Stimulated activated CD8-positive, alpha-beta memory T cell treated with anti-CD3 and anti-CD28 coated beads, Interleukin-7, amount 100 ng/mL, for 24 hours (primary cell): ENCODE measurements at places on chromosomes 11 and 22.
A peak's percentile ranks its signal among the peaks of the same experiment; 100 is the strongest.

- no peak for DNase-seq
Observed at GRCh38 chr22:36764060-36764459, 11.9 kb downstream of the IFT27 start.

DNA sequence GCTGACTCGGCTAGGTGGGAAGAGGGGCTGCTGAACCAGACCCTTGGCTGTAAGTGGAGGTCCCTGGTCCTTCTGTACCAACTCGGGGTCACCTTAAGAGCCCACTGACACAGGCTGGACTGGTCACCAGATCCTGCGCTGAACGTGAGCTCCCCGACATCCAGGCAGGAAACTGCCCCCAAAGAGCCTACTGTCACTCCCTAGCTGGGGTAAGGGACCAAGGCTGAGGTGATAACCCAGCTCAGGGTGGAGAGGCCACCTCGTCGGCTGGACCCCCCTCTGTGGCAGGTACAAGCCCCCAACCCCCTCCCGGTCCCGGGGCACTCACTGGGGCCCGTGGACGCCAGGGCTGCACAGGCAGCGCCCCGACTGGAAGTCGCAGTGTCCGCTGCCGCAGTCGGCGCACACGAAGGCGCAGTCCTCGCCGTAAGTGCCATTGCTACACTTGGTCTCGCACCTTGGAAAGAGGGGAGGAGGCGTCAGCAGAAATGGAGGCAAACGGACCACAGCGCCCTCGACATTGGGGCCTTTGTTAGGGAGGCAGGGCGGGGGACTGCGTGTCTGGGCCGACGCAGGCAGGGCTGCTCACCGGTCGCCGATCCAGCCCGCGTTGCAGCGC, 7.4 kb downstream of the SCARF2 start:
- DNase-seq = no peak

DNA sequence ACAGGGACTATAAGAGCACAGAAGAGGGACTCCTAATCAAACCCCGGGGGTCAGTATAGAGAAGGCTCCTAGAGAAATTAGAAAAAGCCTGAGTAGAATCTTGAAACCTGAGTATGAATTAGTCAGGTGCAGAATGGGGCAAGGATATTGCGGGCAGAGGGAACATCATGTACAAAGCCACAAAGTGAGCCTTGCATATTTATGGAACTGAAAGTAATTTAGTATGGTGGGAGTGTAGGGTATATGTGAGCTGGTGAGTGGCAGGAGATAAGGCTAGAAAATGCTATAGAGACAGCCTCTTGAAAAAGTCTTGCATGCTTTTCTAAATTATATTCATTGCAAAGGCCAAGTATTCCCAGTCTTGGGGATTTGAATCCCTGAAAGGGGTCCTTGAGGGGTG, 93.7 kb downstream of the STIM1 start:
- DNase-seq = no peak

DNA sequence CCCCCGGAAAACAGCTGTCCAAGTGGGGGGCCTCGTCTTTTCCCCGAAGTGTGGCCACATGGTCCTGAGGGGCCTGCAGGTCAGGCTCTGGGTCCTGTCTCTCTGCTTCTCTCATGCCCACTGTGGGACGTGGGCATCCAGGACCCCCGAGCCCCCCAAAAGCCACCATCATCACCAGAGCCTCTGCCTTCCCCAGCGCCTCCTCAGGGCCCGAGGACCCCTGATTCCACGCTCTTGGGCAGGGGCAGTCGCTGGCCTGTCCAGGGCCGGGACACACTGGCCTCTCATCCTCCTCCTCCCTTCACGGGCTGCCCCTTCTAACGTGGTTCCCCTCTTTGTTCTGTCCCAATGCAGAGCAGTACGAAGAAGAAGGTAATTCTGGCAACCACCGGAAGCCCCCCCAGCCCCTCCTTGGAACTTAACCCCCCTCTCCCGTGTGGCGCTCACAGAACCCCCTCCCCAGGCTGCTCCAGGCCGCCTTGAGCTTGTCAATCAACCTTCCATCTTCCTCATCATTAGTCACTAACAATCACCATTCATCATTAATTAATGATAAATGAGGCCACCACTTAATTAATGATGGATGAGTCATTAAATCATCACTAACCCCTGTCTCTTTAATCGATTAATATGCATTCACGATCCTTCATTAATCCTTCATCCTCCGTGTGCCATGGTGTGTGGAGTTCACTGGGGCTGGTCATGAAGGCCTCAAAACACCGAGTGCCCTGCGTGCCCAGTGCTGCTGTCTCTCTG, 3.9 kb downstream of the TNNT3 start:
- DNase-seq = no peak

DNA sequence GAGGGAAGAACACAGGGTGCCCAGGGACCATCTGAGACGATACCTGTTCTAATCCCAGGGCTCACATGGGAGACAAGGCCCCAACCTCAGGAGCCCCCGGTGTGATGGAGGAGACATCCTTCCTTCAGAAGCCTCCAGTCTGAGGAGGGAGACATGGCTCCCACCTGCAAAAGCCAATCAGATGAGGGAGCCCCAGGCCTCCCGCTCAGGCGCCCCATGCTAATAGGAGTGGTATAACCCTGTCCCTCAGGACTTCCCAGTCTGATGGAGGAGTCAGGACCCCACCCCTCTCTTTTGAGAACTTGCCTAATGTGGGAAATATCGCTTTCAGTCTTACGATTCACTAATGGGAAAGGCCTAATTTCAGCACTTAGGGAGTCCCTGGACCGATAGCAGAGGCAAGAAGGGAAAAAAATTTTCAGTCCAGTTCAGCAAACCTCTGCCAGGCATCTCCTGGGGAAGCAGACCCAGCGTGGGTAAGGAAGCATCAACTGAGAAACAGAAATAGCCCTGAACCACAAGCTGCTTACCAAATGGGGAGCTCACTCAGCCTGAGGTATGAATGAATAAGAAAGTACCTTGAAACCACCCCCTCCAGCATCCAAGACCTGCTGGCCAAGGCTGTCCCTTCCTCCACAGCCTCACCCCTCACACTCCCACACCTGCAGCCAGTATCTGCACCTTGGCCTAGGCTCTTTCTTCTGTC, 5.9 kb downstream of the ARRB1 start:
- DNase-seq = no peak

DNA sequence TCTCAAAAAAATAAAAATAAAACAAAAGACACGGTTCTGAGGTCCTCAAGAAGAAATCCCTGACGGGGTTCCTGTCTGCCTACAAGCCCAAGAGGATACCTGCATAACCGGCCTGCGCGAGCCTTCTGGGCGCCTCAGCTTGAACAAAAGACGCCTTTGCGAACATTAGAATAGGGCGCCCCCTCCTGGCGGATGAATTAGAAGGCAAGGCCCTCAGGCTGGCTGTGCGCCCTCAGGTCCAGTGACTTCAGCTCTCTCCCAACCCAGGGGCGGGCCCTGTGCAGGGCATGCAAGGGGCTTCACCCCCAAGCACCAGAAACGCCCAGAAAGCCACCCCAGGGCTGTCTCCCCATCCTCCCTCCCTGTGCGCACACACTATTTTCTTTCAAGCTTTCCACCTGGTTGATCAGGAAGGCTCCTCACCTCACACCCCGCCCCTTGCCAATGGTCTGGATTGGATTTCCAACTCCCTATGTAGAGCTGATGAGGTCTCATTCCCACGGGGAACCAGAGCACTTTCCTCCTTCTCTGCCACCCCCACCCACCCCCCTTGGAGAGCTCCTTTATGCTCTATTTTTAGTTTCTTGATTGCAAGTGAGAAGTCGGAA, 273.3 kb downstream of the BUD13 start:
- DNase-seq = peak; percentile 22

DNA sequence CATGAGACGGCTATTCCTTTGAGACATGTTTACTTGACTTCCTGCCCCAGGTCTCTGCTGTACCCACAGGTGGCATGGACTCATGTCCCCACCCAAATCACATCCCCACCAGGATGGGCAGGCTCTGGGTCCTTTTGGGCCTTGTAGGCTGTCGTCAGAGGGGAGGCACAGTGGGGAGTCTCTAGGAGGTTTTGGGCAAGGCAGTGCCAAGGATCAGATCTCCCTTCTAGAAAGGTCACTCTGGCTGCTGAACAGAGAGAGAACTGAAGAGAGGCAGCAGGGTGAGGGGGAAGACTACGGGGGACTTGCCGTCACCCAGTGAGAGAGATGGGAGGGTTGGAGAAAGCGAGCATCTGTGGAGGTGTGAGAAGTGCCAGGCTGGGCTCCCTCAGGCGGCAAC, 4.6 kb upstream of the KCNQ1OT1 start:
- no peak for DNase-seq

DNA sequence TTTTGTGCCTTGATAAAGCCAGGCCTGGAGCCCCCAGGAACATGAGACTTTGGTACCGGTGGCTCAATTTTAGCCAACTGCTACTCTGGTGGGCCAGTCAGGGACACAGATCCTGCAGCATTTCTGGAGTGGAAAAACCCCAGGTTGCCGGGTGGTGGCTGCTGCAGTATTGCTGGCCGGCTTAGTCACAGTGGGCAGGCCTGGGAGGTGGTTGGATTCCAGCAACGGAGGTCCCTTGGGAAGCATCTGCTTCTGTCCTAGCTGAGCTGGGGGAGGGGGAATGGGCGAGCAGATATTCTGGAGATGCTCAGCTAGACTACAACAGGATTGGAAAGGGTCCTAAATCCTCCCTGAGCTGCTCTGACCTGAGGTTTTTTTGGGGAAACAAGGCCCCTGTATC, 31.6 kb upstream of the ACCSL start:
- DNase-seq = no peak

DNA sequence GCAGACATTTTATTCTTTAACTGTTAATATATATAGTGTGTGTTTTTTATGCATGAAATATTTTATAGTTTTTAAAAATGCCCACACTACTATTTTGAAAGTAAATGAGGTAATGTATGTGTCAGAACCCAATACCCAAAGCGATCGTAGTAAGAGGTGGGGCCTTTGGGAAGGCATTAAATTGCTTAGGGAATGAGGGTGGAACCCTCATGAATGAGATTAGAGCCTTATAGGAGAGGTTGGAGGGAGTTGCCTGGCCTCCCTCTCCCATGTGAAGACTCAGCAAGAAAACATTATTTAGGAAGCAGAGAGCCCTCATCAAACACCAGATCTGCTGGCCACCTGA, 11.1 kb downstream of the KLHL35 start:
- no peak for DNase-seq

GRCh38 chr22:25082096-25082495, 117.6 kb upstream of the CRYBB3 start:
- DNase-seq = no peak

GRCh38 chr22:34805771-34806170, 260.2 kb upstream of the ISX start:
- no peak for DNase-seq

DNA sequence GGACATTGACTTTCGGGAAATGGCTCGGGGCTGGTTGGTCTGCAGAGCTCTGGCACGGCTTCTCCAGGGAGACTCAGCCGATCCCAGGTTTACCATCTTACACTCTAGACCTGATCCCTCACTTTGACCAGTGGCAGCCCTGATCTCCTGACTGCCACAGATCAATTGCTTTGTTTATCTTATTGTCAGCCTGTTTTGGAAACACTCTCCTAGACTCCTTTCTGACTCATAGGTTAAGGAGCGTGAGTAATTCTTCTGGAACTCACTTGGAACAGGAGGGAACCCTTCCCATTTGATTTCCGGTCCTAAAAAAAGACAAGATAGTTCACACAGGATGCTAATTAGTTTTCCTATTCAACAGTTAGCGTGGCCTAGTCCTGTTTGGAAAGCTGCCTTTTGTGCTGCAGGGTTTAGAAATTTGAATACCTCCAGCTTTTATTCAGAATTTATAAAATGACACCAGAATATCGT, 16.0 kb upstream of the BMAL1 start:
- DNase-seq = no peak

DNA sequence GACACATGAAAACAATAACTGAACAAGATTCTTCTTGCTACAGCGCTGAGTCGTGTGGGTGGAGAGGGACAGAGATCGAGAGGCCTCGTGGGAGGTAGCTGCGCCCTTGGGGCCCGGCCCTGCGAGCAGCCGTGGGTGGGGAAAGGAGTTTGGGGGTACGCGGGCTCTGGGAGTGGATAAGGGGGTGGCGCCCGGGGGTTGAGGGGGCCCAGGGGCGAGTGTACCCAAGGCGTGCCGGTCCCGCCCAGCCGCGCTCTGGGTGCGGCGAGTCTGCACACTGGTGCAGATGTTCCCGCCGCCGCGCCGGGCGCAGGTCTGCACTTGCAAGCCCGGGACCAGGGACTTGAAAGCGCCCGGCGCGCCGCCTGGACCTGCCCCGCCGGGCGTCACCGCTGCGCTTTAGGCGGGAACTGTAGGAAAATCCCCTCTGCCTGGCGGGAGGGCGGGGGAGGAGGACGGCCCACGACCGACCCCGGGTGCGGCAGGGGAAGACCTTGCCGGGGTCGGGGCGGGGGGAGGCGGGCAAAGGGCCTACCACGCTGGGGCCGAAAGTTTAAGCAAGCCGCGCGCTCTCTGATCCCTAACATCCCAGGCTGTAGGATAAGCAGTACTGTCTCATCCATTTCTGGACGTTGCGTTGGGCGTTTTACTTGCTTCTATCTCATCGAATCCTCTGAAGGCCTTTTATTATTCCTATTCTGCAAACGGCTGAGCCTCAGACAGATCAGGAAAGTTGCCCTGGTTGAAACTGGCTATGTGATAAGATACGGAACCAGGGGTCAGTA, 1.4 kb upstream of the KREMEN1 start:
- no peak for DNase-seq

GRCh38 chr11:119625206-119625978, 103.6 kb downstream of the NECTIN1 start:
- DNase-seq = no peak

DNA sequence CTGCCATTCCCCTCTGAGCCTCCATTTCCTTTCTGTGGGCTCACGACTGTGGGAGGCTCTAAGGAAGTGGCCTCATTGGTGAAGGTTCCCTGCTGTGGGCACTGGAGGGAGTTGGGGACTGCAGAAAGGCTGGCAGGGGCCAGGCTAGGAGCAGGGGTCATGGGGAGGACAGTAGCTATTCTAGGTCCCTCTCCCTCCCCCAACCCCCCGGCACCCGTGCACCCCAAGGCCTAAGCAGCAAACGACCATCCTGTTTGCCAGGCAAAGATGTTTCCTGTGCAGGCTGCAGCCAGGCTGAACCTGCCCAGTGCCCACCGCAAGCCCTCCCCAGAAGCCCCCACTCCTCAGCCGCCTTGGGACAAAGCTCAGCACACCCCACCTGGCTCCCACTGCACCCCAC, 189.4 kb downstream of the MN1 start:
- DNase-seq = no peak

- no peak for DNase-seq
Observed at GRCh38 chr11:31872076-31872443, 60.9 kb upstream of the PAX6 start.

- no peak for DNase-seq
Observed at GRCh38 chr11:42170601-42171000, 711.1 kb upstream of the LRRC4C start.
